ENCODE measurements at places on chromosomes 16 and 17. TPM values are rescaled to one million over a fixed set of nuclear protein-coding genes. Genes with fewer than 3 reads are reported as not detected.

Gene TP53TG3B
- total RNA-seq, result not detected

Gene KRTAP9-2
- not detected for total RNA-seq

Gene RSAD1
- total RNA-seq, result 10.0 TPM

Gene CCL4L2
- total RNA-seq, result not detected

Gene TBC1D3E
- not detected for total RNA-seq

Gene FBXW10
- not detected for total RNA-seq

Gene RBFOX1
- total RNA-seq, result not detected

Gene OR3A3
- total RNA-seq, result not detected
